Endodermal cell (in vitro differentiated cells): ENCODE measurements at places on chromosomes 6 and 20.

GRCh38 chr6:38307740-38308139 lies 332.0 kb downstream of the BTBD9 start:
- no peak for DNase-seq

DNA sequence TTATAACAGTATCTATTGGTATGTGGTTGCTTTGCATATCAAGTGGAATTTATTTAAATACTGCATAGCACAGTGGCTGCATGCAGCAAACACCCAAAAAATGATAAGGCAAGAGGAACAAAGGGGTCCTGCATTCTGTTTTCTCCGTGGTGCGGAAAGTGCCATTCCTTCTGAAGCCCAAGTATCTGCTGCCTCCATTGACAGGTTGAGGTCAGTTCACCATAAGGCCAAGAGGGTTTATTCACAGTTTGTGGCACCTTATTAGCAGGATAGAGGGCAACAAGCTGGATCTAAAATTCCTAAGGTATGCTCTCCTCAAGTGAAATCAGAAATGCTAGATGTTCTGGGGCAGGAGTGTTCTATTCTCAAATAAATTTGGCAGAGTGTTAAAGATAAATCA lies 9.3 kb downstream of the CARMIL1 start:
- no peak for DNase-seq

GRCh38 chr6:39056681-39057080 lies 8.1 kb downstream of the GLP1R start:
- no peak for DNase-seq

DNA sequence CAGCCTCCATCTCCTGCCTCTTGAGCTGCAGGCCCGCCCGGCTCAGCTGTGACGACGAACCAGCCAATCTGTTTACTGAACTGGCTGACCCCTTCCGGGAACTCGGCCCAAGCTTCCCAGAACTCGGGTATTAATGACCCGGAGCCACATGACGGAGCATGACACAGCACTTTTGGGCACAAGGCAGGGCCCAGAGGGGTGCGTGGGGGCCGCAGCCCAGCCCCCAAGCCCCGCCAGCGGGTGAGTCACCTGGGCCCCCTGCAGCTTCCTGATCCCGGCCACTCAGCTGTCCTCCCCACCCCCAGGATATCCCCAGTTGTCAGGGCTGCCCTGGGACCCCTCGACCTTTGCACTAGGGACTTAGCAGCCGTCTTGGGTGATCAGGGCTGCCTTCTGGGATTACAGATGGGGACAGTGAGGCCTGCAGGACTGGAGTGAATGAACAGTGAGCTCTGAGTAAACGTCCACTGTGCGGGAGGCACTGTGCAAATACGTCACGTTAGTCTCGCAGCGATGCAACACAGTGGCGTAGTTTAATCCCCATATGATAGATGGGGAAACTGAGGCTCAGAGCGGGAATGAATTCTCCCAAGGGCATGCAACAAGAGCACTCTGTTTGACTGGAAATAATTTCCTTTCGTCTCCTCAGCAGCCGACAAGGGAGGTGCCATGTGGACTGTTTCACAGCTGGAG lies 102.1 kb downstream of the CEBPB start:
- DNase-seq = peak; percentile 86

GRCh38 chr20:36202891-36203338 lies 33.4 kb upstream of the AAR2 start:
- peak; percentile 94 for DNase-seq
